ENCODE measurements at places on chromosomes 1 and 21.

DNA sequence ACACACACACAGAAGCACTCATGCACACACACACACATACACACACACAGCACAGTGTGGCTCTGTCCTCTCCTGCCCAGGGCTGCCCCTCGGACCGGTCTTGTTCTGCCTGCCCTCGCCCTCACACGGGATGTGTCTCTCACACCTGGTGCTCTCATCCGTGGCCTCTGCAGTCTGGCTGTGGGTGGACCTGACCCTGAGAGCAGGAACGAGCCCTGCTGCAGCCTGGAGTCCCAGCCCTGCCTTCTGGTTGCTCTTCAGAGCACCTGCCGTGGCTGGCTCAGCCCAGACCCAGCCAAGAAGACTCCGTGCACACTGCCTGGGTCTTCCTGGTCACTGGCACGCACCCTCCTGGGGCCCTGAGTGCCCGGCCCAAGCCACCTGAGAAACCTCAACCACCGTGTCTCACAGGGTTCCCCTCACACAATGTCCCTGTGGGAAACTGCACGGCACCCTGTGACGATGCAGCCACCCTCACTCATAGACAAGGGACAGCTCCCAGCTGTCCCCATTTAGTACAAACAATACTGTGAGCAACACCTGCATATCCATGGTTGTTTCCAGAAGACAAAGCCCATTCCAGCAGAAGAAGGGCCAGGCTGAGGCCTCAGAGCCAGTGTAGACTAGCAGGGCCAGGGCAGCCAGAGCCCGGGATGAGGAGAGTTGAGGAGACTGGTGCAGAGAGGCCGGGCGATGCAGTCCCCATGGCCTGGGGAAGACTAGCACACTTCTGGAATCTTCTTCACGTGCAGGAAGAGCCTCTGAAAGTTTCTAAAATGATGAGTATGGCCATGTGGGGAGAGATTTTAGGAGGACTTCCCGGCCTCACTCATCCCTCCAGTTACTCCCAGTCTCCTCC, 234.0 kb downstream of the NPHP4 start:
- no peak overlapping the region for H3K4me3 ChIP-seq
- H3K36me3 ChIP-seq, result no peaks in the 10 kb centered on the region
- no peaks in the 10 kb centered on the region for H3K4me1 ChIP-seq
- H3K27me3 ChIP-seq, result peaks cover 15% of the 10 kb centered on the region

- H3K27ac ChIP-seq, result no peak overlapping the region
- H3K27me3 ChIP-seq, result peaks cover 8% of the 10 kb centered on the region
- peaks cover 42% of the 10 kb centered on the region for H3K4me1 ChIP-seq
Observed at GRCh38 chr1:16151196-16151994, 4.5 kb downstream of the EPHA2 start.

- no peak overlapping the region for H3K4me3 ChIP-seq
- H3K27me3 ChIP-seq, result no peaks in the 10 kb centered on the region
- DNase-seq, result no peak
Observed at GRCh38 chr1:70210820-70211219, 5.4 kb upstream of the LRRC40 start.

DNA sequence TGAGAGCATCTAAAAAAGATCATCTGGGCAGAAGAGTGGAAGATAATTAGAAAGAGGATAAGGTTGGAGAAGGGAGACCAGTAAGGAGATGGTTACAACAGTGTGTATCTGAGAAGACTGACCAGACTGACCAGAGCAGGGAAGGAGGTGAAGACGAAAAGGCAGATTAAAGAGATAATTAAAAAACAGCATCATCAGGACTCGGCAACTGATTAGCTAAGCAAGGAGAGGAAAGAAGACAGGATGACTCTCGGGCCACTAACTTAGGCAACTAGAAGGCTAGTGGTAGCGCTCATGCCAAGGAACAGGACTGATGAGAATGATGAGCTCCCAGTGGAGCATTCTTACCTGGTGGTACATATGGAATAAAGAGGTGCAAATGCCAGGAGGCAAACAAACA, 3.9 kb downstream of the RBM34 start:
- no peaks in the 10 kb centered on the region for H3K27me3 ChIP-seq
- H3K36me3 ChIP-seq, result peaks cover 47% of the 10 kb centered on the region
- H3K4me1 ChIP-seq, result peaks cover 12% of the 10 kb centered on the region
- no peak for DNase-seq

Data from naive thymus-derived CD8-positive, alpha-beta T cell (primary cell).